Left hindlimb (tissue), 1 donor: ENCODE measurements at places on chromosomes 7 and 10.

DNA sequence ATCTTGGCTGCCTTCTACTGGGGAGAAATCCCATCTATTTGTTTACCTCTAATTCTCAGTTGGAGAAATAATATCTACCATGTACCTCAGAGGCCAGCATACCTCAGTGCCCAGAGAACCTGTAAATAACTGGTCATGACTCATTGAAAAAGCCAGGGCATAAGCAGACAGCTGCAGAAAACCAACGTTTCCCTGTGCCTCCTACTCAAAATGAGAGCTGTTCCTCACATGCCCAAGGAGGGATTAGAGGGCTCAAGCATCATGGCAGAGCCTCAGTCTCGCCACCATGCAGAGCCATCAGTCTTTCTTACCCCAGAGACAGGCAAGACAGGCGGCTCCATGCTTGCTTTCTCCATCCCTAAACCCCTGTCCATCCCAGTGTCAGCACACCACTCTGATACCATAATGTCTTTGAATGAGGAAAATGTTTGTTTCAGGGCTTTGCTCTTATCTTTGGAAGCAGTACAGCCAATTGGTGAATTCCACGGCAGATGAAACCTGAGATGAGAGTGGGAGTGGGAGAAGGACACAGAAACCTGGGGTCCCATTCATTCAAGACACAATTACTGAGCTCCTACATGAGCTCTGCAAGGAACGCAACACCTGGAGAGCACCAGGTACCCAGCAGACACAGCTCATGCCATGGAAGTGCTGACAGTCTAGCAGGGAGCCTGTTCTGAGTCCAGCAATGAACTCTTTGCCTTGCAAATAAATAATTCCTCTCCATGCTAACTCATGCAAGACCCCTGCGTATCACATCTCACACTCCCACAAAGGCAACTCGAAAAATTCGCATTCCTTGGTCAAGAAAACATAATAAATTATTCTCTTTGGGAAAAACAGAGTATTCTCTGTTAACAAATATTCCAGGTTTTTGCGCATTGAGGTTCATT, 21.1 kb downstream of the PON1 start:
- DNase-seq: no peak

- no peak for DNase-seq
Measured at GRCh38 chr10:95941115-95941514, 33.3 kb downstream of the CC2D2B start.

DNA sequence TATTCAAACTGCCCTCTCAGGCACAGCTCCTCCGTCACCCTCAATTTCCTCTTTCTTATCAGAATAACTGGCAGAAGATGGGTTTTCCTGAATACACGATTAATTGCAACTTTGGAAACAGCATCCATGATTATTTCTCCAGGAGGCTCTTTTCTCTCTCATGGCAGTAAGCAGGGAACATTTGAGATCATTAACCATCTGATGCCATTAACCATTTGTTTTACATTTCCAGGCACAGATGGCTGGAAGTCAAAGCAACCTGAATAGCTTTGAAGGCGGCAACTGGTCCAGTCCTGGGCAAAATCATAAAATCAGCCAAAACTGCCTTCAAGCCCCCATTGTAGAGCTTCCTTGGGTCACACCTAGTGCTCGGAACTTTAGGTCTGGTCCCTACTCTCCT, 289.5 kb upstream of the AOAH start:
- no peak for DNase-seq

DNA sequence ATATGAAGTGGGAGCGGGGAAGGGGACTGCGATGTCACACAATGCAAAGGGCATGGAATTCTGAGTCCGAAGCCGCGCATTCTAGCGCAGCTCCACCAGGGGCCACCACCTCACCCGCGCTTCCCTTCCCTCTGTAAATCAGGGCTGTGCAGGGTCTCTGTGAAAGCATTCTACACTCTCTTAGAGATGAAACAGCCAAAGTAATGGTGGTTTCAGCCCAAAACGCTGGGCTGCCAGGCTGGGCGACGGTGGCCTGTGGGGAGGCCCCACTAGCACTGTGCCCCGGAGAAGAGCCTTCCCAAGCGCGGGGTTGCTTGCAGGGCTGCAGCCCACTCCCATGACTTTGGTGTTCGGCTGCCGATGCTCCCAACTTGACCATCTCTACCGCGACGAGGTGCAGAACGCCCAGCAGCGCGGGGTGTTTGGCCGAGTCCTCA, 11.4 kb downstream of the ATG9B start:
- DNase-seq: peak; percentile 66

DNA sequence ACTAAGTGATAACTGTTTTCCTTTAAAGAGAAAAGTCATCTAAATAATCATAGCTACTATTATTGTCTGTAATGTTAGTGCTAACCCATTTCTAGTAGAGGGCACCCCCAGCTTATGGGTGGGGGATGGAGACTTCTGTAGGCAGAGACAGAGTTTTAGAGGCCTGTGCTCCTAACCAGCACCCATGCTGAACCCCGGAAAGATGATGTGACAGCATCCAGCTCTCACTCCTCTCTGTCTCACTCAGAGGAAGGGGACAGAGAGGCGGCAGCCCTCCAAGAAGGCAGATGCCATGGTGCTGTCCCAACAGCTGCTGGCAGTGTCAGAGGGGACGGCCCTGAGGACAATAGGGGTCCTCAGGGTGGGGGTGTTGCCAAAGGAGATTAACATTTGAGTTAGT, 74.4 kb upstream of the PRLHR start:
- DNase-seq: no peak

- DNase-seq: peak; percentile 43
Measured at GRCh38 chr10:100341953-100342626, 4.9 kb upstream of the SCD start.

DNA sequence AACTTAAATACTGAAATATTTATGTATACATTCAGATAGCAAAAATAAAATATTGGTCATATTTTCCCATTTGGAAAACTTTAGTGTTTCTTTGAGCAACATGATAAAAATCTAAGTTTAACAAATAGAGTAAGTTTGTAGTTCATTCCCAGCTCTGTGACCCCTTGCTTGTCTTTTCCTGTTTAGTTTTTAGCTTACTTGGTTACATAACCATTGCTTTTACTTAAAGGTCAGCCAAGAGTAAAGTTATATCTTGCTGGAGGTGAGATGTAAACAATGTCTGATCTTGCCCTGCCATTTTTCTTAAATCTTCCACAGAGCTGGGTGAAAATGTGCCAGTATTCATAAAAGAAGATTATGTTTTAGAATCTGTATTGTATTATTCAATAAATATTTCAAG, 46.7 kb upstream of the MDFIC start:
- DNase-seq: no peak

DNA sequence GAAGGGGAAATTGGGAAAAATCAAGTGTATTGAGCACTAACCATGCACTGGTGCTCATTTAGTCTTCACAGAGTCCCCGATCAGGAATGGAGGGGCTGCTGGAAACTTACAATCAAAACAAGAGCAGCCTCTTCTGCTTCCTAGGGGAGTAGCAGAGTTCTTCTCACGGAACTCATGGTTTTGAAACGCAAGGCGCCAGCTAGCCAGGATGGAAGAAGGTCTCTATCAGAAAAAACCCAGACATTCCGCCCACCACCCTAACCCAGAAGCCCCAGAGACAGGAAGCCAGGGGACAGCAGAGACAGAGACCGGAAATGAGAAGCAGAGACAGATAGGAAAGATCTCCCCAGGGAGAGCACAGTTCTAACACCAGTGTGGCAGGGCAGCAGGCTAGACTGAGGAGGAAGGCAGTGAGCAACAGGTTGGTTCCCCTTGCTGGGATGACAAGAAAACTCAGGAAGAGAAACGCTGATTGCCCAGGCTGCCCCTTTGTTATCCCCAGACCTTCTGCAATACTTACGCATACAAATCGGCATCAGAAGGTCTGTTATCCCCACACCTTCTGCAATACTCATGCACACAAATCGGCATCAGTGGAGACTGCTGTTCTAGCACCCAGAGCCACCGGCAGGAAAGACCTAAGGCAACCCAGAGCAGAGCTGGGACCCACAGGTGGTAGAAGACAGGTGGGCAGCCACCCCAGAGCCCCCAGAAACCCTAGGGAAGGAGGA, 99.2 kb downstream of the CPXM2 start:
- no peak for DNase-seq

- DNase-seq: no peak
Measured at GRCh38 chr7:11005202-11005601, 31.5 kb downstream of the PHF14 start.

DNA sequence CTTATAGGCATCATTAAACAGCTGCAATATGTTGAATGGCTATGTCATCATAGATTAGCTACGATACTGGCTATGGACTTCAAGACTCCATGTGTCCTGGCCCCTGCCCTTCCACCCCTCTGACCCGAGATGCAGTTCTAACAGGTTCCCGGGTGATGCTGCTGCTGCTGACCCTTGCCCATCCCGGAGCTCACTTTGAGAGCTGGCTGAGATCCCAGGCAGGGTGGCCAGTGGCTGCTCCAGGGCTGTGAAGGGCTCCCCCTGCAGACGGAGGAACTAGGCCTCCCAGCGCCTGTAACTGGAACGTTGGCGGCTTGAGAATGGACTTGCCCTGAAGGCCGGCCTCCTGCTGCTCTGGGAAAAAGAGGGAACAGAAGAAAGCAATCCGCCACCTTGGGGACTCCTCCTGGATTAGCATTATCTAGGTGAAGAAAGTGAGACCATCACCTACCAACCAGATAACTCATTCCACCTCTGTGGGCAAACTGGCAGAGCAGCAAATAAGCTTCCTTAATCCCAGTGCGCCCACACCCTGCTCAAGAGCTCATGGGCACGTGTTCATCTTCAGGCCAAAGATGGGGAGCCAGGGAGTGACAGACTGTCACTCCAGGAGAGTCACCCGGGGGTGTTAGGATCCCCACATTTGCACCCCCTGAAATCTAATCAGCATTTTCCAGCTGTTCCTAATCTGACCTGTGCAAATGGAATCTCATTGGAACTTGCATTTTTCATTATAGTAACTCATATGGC, 56.8 kb downstream of the PARP12 start:
- no peak for DNase-seq

DNA sequence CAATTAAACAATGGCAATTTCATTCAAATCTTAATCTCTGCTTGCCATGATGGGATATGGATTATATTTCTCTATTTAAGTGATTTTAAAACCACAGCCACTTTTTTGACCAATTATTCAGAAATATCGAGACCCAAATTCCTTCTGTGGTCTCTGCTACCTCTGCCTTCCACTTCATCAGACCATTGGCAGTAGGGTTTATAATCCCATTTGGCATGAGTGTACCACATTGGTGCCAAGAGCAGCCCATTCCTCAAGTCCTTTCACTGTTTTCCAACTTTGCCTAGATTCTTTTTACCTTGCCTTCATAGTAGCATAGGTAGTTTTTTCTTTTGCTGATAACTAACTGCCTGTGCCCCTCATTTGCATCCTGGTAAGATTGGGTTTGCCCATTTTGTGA, 319.9 kb downstream of the ARL4A start:
- DNase-seq: no peak

DNA sequence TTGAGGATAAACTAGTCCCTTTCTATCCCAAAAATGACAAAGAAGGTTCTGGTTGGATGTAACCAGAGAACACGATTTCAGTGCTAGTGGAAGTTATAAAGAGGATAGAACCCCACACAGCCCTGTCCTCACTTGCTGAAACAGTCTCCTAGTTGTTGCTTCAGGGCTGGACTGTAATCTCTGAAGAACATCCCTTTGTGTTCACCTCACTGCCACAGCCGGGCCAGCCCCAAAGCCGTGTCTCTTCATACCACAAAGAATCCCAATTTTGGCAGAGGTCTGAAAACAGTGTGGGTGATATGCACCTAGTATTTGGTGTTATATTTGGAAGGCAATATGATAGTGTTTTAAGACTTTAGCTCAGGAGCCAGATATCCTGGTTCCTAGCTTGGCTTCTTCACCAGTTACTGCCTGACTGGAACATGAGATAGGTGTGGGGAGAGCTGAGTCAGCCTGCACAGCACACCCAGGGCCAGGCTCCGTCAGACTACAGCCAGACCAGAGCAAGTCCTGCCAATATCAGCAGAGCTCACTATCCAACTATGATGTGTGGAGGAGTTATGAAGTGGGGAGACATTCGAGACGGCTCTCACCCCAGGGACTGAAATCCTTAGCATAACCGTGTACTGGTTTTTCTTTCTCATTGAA, 21.2 kb downstream of the CYP3A4 start:
- peak; percentile 75 for DNase-seq

DNA sequence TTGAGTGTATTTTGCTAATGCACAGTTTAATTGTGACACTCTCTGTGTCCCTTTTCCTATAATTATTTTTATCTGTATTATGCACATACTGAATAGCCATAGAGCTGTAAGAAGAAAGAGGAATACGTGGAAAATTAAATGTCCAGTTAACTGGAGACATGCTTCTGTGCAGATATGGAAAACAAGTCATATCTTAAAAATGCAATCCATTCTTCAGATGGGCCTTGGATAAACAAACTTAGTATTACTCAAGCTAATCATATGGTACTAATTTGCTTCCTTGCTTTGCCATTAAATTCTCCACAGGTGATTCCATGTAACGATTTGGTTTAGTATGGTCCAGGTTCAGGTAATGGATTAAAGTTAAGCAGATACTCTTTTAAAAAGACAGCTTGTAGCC, 201.2 kb upstream of the CELF2 start:
- no peak for DNase-seq

GRCh38 chr10:103895411-103896186, 22.4 kb downstream of the STN1 start:
- DNase-seq: no peak

- no peak for DNase-seq
Measured at GRCh38 chr10:27536437-27536836, 32.3 kb downstream of the RAB18 start.

DNA sequence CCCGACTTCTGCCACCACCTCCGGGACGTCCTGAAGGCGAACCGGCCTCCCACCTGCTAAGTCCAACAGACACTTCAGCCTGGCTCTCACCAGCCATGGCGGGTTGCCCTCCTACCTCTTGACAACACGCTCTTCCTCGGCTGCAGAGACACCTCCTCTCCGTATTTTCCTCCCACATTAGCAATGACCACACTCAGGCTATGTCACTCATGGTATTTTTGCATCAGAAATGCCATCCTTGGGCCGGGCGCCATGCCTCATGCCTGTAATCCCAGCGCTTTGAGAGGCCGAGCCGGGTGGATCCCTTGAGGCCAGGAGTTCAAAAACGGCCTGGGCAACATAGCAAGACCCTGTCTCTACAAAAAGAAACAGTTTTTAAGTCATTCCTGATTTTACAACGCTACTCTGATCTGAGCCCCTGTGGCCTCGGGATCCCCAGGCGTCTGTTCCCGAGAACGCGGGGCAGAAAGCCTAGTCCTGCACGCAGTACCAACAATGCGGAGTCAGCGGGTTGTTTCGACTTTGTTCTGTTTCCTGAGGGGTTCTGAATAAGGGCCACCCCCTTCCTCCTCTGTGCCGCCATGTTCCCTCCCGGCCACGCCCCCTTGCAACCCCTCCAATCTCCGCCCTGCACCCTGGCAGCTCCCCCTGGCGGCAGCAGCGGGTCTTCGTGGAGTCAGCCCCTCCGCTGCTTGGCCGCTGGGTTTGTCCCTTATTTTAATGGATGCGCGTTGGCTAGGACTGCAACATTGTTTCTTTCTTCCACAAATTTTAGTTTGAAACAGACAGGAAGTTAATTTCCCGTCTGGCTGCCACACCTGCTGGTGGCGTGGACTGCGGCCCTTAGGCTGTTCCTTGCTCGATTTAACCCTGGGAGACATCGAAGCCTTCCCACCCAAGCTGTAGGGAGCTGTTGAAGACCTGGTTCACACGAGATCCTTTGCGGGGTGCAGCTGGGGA, 9.7 kb upstream of the ZFAND2A start:
- DNase-seq: peak; percentile 72
